ENCODE measurements at places on chromosomes 7 and 10.

DNA sequence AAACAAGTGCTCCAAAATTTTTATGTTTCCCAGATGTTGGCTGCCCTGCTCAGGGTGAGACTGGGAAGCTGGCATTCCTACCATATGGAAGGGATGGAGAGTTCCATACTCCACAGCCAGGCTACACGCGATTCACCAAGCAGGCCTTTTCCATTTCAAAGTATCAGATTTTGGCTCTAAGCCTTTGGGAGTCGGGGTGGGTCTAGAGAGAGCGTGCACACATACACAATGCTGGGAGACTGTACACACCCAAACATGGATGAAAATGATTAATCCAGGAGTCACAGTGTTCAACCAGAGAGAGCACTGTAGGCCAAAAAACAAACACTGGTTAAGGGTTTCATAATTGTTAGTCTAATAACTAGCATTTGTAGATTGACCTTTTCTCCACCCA lies 295.0 kb downstream of the BICC1 start:
- DNase-seq, result peak; percentile 69

DNA sequence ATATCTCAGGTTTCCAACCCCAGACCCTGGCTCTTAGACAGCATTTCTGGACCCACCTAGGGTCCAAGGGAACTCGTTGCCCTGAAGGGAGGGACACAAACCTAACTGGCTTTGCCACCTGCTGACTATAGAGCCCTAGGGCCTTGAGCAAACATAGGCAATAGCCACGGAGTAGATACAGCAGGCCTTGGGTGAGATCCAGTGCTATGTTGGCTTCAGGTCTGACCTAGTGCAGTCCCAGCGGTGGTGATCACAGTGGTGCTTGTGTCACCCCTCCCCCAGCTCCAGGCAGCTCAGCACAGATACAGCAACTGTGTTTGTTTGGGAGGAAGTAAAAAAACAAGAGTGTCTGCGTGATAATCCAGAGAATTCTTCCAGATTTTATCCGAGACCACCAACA lies 9.7 kb upstream of the TNKS2 start:
- no peak for DNase-seq

DNA sequence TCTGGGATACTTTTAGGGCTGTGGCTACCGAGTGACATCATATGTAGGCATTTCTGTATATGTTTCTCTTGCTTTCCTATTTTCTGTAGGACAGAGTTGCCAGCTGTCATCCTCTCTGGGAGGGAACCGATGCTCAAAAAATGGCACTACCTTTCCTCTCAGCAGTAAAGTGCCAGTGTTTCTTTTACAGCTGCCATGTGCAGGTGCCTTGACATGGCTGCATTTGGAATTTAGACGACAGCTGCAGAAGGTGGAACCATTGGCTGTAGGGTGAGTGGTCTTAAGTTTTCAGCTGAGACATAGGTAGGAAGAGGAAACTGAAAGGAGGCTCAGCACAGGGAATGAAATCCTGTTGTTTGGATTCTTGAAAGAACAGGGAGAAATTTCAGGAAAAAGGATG lies 20.2 kb upstream of the RPA3 start:
- no peak for DNase-seq

GRCh38 chr10:29962166-29962850 lies 97.1 kb downstream of the JCAD start:
- DNase-seq, result no peak

DNA sequence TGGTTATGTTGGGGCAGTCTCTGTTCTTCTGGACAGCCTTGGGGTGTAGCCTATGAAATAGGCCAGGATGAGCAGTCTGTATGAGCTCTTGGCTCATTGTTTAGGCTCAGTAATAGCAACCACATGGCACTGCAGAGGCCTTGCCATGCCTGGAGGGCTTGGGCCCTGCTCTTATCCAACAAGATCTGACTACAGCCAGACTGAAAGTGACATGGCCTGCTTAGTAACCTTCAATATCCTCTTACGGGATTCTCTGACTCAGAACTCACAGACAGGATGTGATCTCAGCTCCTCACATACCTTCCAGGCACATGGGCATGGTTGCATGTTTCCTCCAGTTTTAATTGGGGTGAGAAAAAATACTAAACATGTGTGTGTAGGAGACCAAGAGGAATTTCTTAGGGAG lies 289.3 kb downstream of the PTEN start:
- peak; percentile 99 for DNase-seq

DNA sequence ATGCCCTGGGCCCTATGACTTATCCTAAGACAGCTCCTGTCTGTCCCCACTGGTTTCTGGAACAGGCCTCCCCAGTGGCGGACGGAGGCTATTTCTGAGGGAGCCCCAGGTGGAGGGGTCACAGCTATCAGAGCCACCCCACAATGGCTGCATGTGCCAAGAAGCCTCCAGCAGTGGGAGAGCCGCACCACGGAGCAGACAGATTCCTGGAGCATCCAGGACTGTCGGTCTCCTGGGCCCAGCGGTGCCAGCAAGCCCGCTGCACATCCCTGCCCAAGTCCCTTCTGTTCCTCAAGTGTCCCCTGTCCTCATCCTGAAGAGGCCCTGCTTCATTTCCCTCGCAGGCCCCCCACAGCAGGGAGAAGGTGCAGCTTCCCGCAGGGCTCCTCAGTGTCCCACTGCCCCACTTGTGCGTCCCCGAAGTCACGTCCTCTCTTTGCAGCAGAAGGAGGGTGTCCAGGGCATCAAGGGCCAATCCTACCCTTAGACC lies 193.0 kb upstream of the SHH start:
- DNase-seq, result no peak

DNA sequence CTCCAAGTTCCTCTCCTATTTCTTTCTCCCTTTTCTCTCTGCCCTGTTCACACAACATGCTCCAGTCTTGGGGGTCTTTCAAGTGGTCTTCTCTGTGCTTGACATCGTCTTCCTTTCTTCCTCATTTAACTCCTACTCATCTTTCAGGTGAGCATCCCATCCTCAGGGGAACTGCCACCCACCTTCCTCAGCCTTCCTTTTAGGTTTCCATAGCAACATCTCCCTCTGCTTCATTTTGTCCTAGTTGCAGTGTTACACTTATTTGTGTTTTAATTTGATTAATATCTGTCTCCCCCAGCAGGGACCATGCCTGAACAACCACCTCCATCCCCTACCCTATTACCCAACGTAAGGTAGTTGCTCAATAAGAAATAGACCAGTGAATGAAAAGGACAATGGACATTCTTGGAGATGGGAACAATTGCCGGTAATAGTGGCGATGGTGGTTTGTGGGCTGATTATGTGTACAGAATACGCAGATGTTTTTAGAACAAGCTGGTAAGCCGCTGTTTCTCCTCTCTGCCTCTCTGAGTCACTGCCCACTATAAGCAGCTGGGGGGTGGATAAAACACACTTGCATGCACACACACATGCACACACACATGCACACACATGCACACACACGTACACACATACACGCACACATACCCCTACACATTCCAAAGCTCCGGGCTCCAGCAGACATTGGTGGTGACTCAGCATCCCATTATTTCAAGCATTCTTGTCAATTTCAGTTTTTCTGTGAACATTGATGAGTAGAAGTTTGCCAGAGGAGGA lies 251.6 kb downstream of the GATA3 start:
- peak; percentile 73 for DNase-seq

DNA sequence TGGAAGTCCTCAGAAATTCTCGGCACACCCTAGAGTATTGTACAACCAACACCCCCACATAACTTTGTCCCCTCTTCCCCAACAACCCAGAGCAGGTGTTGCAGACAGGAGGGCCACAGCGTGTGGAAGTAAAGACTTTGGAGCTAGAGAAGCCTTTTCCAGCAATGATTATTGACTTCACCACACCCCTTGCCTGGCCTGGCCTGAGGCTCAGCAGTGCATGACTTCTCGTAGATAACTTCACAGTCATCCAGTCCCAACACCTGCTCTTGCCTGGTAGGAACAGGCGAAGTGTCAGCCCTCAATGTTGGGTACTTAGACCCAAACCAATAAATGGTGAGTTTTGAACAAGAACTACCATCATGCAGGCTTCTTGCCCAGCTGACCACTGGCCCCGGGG lies 36.7 kb downstream of the GOT1 start:
- DNase-seq, result no peak

- no peak for DNase-seq
Observed at GRCh38 chr7:74271742-74272141, 17.5 kb upstream of the CLIP2 start.

- no peak for DNase-seq
Observed at GRCh38 chr10:28849821-28850220, 172.5 kb downstream of the BAMBI start.

Data from foreskin keratinocyte (primary cell).